Activated naive CD4-positive, alpha-beta T cell treated with Interleukin-2 at 50 U/mL for 16 hours (primary cell): ENCODE measurements at places on chromosomes 3 and 15.

- DNase-seq, result no peak
These were observed 59.5 kb downstream of the FAIM start for GRCh38 chr3:138668107-138668506.

GRCh38 chr3:112786002-112786590 is 60.6 kb downstream of the CD200R1L start:
- no peak for DNase-seq

GRCh38 chr3:64438812-64439211 is 213.5 kb upstream of the PRICKLE2 start:
- DNase-seq, result no peak

DNA sequence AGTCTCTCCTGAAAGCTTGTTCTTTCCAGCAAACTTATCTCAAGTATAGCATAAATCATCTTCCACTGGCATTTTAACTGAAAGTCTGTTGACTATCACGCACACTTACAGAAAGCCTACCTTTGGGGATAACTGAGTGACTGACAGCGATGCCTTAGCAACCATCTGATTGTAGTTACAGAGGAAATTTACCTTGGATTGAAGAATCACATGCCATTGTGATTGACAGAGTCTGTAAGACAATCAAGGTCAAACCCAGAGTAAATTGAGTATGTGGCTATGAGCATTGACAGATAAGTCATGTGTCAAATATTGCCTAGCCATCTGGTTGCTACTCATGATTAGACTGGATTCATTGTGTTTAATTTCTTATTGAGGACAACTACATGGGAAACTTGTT is 82.0 kb downstream of the CNTN4 start:
- DNase-seq, result no peak

DNA sequence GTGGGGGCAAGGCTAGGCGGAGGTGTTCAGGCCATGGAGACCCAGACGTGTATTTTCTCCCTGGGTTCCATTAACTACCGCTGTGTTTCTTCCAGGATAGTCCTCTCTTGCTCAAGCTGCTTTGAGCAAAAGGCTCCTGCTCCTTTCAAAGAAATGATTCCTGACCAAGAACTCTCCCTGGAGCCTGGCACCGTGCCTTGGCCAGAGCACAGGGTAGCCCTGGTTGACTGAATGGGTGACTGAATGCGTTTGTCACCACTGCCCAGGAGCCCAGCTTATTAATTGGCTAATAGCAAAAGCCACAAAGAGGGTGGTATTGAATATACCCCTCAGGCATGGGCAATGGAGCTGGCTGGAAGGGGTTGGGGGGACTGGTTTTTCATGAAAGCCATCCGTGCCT is 13.9 kb downstream of the RASGRF1 start:
- no peak for DNase-seq

DNA sequence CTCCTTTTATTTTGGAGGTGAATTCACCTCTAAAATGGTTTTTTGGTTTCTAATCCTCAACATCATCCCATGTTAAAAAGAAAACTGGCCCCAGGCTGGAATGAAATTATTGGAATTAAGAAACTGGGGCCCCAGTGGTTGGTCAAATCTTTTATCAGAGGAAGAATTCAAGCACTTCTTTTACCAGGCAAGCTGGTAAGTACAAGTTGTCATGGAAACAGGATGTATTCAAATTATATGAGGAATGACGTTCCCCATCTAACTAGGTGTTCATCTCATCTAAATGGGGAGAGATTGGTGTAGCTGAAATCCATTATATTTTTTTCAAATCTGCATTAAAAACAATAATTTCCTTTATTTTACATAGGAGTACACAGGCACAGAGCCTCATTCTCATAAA is 9.7 kb upstream of the EIF4E3 start:
- DNase-seq, result no peak

DNA sequence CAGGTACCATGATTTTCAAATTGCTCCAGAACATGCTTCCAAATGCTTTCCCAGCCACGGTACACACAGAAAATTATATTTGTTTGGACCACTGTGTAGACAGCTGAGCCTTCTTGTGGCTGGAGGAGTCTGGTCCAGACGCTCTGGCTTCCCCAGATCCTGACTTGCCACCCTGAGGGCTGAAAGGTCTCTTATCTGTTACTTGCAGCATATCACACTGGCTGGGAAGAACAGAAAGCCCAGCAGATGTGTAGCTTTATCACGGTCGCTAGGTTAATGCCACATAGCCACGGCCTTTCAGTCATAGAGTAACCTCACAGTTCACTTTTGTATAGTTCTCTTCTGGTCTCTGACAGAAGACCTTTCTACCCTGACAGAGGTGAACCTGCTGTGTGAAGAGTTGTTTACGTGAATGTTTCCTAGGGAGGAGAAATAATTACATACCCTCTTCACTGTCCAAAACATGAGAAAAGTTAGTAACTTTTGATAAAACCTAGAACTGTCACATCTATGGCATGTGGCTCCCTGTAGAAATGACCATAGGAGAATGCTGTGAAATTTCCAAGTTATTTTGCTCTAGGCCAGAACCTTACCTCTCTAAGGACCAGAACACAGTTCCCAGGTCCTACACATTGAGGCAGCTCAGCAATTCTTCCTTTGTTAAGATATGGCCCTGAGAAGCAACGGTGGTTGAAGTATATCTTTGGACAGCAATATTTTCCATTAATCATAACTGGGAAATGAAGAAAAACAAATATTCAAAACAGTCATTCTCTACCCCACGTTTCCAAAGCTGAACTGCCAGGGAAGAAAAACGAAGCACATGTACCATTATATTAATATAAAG is 15.8 kb upstream of the STIMATE start:
- DNase-seq, result no peak

DNA sequence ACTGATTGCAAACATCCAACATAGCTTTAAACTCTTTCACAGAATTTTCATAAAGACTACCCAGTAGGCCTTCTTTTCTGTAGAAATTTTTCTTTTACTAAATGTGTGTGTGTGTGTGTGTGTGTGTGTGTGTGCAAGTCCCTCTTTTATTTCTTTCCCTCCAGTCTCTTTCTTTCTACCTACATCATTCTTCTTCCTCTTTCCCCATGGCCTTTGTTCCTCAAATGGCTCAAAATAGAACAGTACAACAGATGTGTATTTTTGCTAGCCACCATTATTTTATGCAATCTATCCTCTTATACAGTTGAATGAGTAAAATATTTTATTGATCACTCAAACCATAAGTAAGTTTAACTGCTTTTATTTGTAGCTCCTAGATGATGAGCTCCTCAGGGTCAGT is 76.4 kb downstream of the USF3 start:
- no peak for DNase-seq

DNA sequence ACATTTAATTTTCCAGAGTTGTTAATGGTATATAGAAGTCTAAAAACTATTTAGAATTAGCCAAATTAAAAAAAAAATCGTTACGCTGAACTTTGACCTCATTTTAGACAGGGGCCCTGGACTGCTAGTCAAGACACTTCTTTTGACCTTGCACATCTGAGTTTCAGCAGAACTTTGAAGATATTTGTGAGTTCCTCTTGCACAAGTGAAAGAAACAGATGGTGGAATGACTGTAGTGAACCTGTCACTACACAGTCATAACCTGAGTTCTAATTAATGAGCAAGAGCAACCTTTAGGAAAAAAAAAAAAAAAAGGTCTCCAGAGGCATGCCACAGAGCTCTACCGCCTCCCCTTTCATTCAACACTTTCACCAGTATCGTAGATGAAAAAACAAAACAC is 5.3 kb downstream of the MYO5C start:
- DNase-seq, result no peak

DNA sequence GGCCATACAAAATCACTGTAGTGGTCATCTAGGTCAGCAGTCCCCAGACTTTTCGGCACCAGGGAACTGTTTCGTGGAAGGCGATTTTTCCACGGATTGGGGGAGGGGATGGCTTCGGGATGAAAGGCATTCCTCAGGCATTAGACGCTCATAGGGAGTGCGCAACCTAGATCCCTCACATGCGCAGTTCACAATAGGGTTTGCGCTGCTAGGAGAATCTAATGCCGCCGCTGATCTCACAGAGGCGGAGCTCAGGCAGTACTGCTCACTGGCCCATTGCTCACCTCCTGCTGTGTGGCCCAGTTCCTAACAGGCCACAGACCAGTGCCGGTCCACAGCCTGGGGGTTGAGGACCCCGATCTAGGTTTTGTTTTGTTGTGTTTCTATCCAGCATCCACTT is 200.1 kb downstream of the SLC9A9 start:
- DNase-seq, result no peak

DNA sequence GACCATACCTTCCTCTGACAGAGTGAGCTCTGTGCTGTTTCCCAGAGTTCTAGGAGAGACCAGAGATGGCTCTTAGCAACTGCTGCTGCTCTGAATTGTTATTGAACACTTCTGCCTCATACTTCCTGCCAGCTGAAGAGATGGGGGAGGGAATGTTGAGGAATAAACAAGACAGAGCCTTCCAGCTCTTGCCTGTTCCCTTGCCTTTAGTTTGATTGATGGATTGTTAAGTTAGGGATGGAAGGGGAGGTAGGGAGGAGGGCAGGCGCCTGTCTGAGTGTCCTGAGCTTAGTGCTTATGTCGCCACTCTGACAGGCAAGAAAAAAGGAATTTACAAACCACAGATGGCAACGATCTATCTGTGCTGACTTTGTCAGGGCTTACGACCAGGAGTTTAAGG is 42.8 kb downstream of the ZNF609 start:
- no peak for DNase-seq

- DNase-seq, result no peak
These were observed 3.1 kb downstream of the ACAA1 start for GRCh38 chr3:38133557-38134405.

- peak; percentile 75 for DNase-seq
These were observed 3.2 kb downstream of the ANP32A start for GRCh38 chr15:68817304-68818065.

- DNase-seq, result no peak
These were observed 28.3 kb downstream of the ALS2CL start for GRCh38 chr3:46664971-46665762.

DNA sequence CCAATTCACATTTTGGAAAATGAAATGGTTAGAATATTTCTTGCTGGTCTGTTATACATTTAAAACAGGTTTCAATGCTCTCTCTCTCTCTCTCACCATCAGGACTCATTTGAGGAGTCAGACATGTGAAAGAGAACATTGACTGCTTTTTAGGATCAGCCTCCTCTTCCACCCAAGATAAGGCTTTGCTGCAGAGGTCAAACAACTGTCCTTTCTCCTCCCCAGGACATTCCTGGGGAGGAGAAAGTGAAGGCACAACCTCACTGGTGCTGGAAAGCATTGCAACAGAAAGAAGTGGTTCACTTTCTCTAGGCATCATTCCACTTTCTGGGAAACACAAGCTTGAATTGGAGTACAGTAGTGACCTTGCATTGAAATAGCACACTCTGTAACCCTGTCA is 409.1 kb upstream of the NR2F2 start:
- no peak for DNase-seq

GRCh38 chr15:71807125-71807629 is 3.2 kb upstream of the NR2E3 start:
- DNase-seq, result no peak

DNA sequence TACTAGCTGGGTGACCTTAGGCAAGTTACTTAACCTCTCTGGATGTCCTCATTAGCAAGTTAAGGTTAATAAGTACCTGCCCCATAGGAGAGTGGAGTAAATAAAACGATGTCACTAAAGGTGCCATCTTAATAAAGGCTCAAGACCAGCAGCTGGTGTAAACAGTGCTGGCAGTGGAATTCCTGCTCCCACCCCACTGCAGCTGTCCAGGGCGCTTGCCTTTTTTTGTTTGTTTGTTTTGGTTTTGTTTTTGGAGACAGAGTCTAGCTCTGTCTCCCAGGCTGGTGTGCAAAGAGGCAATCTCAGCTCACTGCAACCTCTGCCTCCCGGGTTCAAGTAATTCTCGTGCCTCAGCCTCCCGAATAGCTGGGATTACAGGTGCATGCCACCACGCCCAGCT is 28.9 kb downstream of the IDH3A start:
- DNase-seq, result no peak

DNA sequence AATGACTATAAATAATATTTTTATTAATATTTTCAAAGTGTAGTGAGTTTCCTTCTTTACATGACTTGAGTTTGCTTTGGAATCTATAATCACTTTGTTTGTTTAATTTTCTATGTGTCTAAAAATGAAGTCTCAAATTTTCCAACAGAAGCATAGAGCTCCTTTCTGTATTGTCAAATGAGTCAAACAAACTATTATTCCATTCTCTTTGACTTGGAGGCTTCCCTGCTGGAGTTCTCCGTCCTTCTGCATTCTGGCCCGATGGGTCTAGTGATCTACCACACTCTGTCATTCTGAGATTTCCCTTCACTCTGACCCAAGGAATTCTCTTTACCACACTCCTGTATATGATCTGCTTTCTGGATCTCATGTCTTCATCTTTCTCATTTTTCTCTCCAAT is 30.1 kb downstream of the POLR2M start:
- DNase-seq, result no peak

DNA sequence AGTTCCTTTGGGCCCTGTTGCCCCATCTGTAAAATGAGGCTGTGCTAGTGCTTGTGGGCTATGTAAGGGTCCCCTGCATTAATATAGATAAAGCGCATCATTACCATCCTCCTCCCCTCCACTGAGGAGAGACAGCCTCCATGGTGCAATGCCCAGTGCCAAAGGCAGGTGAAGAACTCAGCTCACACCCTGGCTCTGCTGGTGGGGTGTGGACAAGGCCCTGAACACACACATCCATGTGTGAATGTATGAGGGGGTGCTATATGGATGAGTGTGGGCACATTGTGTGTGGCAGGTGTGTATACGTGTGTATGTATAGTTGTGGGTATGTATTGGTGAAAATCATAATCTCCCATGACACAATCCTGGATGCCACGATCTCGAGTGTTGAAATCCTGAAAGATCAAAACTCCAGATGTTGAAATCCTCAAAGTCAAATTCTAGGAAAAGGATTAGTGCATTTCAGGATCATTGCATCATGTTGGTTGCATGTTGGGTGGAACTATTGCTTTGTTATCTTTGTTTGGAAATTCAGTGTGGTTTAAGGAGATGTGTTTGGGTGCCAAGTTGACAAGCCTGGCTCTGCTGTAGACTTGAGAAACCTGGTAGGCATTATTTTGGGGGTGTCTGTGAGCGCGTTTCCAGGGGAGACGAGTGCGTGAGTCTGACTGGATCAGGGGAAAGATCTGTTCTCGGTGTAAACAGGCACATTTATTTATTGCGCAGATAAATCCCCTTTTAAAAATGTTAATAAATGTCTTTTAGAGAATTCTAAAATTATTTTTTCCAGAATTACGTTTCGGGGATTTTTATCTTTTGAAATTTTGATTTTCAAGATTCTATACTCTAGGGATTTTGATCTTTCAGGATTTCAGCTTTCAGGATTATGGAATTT is 42.0 kb upstream of the SEC61A1 start:
- DNase-seq, result no peak

- DNase-seq, result no peak
These were observed 55.4 kb downstream of the BOC start for GRCh38 chr3:113266738-113267137.
